ENCODE measurements at places on chromosomes 7 and 10. TPM values are rescaled to one million over a fixed set of nuclear protein-coding genes. Genes with fewer than 3 reads are reported as not detected.

The HYAL4 gene
- total RNA-seq, result not detected

The PNLIPRP2 gene
- not detected for total RNA-seq

The CALCR gene
- total RNA-seq, result 0.38 TPM

The ZNF438 gene
- total RNA-seq, result 11.3 TPM

The AGR3 gene
- 3.2 TPM for total RNA-seq

The LIPM gene
- total RNA-seq, result not detected

The TMEM168 gene
- 57.1 TPM for total RNA-seq

The PALD1 gene
- 11.7 TPM for total RNA-seq

The GIMAP5 gene
- 14.8 TPM for total RNA-seq

Measured in camera-type eye (tissue), 1 donor.